ENCODE measurements at places on chromosomes 1 and 21. TPM values are rescaled to one million over a fixed set of nuclear protein-coding genes. Genes with fewer than 3 reads are reported as not detected.

DNA sequence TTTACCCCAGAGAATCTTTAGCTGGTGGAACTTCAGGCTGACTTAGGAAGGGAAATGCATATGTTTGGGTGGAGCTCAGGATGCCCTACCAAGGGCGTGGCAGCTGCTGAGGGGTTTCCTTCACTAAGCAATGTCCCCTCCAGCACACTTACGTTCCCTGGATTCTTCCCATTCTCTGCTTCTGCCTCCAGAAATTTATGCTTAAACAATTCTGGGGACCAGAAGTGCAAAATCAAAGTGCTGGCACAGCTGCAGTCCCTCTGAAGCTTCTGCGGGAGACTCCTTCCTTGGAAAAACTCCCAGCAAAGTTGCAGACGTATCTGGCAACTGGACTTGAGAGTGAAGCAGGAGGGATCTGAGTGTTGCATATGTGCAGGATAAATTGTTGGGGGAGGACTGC is 402.8 kb downstream of the PCP4 start:
- no peak for DNase-seq
- no peak overlapping the region for H3K4me3 ChIP-seq
- no peaks in the 10 kb centered on the region for H3K36me3 ChIP-seq
- H3K27me3 ChIP-seq = no peaks in the 10 kb centered on the region

DNA sequence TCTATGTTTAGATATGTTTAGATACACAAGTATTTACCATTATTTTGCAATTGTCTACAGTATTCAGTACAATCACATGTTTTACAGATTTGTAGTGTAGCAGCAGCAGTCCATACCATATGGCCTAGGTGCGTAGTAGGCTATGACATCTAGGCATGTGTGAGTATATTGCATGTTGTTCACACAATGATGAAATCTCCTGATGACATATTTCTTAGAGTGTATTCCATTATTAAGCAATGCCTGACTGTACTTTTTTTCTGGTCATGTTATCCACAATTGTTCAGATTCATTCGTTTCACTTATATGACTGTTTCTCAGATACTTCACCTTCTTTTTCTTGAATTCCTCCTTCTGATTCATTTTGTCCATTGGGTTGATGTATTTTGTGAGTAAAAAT is 9.9 kb upstream of the BACE2 start:
- H3K4me3 ChIP-seq = no peak overlapping the region
- DNase-seq = no peak
- H3K36me3 ChIP-seq = no peaks in the 10 kb centered on the region
- H3K27ac ChIP-seq = no peak overlapping the region
- H3K27me3 ChIP-seq = peaks cover 19% of the 10 kb centered on the region

DNA sequence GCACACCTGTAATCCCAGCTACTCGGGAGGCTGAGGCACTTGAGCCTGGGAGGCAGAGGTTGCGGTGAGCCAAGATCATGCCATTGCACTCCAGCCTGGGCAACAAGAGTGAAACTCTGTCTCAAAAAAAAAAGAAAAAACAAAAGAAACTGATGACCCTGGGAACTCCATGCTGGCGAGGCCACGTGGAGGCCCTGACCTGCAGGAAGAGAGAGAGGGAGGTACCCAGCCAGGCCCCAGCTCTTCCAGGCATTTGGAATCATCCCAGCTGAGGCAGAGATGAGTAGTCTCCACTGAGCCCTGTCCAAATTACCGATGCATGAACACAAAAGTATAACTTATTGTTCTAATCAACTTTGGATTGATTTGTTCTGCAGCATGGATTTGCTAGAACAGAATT is 132.0 kb upstream of the ZBTB40 start:
- no peak for DNase-seq
- H3K27ac ChIP-seq = no peak overlapping the region
- peaks cover 51% of the 10 kb centered on the region for H3K27me3 ChIP-seq
- no peaks in the 10 kb centered on the region for H3K4me1 ChIP-seq
- H3K36me3 ChIP-seq = no peaks in the 10 kb centered on the region

GRCh38 chr21:44925378-44925755 is 4.7 kb upstream of the ITGB2 start:
- H3K4me3 ChIP-seq = no peak overlapping the region
- peaks cover 62% of the 10 kb centered on the region for H3K27me3 ChIP-seq
- H3K36me3 ChIP-seq = peaks cover 13% of the 10 kb centered on the region
- no peak overlapping the region for H3K27ac ChIP-seq
- peaks cover 37% of the 10 kb centered on the region for H3K4me1 ChIP-seq

DNA sequence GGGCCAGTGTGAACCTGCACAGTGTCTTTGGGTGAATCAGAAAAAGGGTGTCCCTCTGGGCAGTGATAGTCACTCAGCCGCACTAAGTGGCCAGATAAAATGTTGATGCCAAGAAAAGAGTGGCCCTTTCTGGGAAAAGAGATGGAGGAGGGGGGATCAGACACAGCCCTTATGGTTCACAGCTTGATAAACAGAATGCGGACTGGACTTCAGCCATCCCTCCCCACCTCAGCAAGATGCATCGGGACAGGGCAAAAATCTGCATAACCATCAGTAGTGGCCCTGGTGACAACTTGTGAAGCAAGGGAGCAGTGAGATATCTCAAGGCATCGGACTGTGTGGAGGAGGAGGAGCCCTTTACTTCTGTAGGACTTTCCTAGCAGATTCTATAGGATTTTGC is 353.8 kb upstream of the PLXNA2 start:
- no peak for DNase-seq
- no peaks in the 10 kb centered on the region for H3K4me1 ChIP-seq
- H3K27ac ChIP-seq = no peak overlapping the region
- H3K27me3 ChIP-seq = peaks cover 72% of the 10 kb centered on the region

- peaks cover 13% of the 10 kb centered on the region for H3K36me3 ChIP-seq
Measured at GRCh38 chr1:23069675-23070074, 50.4 kb downstream of the KDM1A start.

GRCh38 chr1:27609210-27609555 is 5.2 kb upstream of the AHDC1 start:
- peaks cover 7% of the 10 kb centered on the region for H3K36me3 ChIP-seq
- H3K4me1 ChIP-seq = peaks cover 18% of the 10 kb centered on the region
- H3K4me3 ChIP-seq = no peak overlapping the region
- DNase-seq = no peak
- no peak overlapping the region for H3K27ac ChIP-seq
- H3K27me3 ChIP-seq = no peaks in the 10 kb centered on the region

The ADORA1 gene
- total RNA-seq = 1.5 TPM
